ENCODE measurements at places on chromosomes 5 and 9. TPM values are rescaled to one million over a fixed set of nuclear protein-coding genes. Genes with fewer than 3 reads are reported as not detected.
A peak's percentile ranks its signal among the peaks of the same experiment; 100 is the strongest.

LCN12 gene
- total RNA-seq = 0.86 TPM

DNA sequence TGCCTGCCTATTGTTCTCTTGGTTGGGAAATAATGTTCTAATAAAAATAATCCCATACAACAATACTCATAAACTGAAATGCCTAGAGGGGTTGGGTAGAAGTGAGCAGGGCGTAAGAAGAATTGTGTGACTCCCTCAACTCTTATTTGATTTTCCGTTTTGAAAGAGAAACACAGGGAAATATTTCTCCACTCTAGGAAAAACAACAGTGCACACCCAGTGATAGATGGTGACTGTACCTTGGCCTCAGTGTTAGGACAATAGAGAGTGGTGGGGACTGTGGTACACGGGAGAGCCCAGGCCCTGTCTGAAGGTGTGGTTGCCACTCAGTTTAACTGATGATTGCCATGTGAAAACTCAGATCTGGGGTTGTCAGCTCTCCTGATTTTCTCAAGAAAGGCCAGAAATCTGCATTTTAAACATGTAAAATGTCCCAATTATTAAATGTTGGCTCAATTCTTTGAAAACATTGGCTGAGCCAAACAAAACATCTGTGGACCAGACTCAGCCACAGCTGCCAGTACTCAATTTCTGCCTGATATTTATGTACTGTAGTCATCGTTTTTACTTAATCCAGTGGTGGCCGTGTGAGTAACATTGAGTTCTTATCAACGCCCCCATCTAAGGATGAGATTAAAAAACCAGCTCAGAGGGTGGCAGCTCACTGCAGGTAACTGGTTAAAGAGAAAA, 103.8 kb upstream of the ZNF618 start:
- peak; percentile 37 for DNase-seq

- DNase-seq = no peak
Observed at GRCh38 chr9:93049491-93049890, 9.0 kb upstream of the SUSD3 start.

DNA sequence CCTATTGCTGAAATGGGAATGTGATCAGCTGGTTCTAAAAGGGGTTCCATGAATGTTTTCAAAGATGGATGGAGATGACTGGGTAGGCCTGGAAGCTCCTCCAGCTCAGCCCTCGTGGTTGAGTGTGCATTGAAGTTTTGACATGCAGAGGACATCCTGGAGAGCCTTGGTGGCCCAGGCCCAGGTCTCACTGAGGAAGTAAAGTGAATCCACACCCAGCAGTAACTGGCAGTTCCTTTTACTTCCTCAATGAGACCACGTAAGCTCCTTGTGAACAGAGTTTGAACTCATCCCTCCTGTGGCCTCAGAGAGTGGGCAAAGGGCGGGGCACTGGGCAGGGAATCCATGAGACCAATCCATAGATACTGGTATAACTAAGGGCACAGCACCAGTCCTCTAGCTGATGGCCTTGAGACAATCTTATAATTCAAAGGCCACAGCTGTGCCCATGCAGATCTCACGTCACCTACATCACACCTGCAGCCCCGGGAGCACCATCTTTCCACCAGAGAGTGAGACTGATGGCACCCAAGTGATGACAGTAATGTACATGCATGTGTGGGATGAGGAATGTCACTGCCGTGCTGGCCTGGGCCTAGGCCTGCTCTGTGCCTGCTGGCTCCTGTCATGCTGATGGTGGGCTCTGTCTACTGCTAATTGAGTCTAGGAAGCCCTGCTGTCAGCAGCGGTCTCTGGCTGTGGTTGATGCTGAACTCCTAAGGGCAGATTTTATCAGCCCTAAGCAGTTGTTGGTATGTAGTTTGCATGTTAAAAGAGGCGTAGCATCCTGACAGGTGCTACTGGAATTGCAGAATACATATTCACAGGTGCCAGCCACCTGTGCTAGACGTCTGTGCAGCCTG, 257.8 kb downstream of the FSTL4 start:
- no peak for DNase-seq

SLC34A1 gene
- total RNA-seq = not detected

DNA sequence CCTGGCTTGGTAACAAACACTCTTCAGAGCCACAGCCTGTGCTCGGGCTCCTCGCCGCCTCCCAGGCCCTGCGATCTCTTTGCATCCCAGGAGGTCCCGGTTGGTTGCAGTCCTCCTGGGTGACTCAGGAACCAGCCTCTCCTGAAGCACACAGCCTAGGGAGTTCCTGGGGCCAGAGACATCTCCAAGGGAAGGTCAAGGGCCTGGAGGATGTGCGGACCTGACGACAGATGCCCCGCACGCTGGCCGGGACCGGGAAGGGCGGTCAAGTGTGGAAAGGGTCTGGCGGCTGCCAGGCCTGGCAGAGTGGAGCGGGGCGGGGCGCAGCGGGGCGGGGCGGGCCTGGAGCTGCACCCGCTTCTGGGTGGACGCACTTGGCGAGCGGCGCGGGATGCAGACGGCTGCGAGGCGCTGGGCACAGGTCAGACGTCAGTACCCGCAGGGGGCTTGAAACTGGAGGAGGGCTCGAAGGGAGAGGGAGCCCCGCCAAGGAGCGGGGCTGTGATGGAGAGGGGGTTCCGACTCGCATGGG, 45.0 kb upstream of the PRSS3 start:
- no peak for DNase-seq

CNTNAP3 gene
- total RNA-seq = 11.2 TPM

SLC6A3 gene
- total RNA-seq = not detected

- DNase-seq = peak; percentile 86
Observed at GRCh38 chr5:138354926-138355378, 2.5 kb downstream of the KDM3B start.

- no peak for DNase-seq
Observed at GRCh38 chr5:169637549-169638121, 560 bp downstream of the DOCK2 start.

PLPP7 gene
- not detected for total RNA-seq

MCTP1 gene
- 29.3 TPM for total RNA-seq
